ENCODE measurements at places on chromosomes 7 and 10.

DNA sequence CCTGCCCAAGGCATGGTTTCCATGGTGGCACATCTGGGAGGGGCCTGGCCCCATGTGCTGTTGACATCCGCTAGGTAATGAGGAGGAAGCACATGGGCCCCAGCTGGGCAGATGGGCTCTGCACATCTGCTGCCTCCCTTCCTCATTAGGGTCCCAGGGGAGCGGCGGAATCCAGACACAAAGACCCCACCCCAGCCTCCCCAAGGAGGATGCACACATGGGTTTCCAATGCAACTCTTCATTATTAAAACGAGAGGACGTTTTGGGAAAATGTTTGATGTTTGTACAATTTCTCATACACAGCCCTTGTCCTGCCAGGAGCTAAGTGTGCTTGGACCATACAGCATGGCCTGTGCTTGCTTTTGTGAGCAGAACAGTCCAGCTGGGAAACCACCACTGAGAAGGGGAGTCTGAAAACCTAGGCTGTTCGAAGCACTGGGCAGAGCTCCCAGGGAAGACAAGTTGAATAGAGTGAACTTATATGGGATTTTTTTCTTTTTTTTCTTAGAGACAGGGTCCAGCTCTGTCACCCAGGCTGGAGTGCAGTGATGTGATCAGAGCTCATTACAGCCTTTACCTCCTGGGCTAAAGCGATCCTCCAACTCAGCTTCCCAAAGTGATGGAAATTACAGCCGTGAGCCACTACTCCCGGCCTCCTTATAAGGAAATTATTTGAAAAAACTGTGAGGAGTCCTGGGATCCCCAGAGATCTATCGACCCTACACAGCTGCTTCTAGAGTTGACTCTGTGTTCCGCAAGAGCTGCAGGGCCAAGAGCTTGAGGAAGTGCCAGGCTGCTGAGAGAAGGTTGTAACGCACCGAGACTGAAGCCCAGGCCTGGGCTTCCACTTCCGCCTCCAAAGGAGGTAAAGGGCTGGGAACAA is 23.4 kb downstream of the FAM107B start:
- no peak for DNase-seq

- DNase-seq, result no peak
Measured at GRCh38 chr10:132942101-132943057, at the start of gene CFAP46. TSS of gene CFAP46 (minus strand) at chr10:132942570. CDS start at chr10:132942484, 86 bp downstream.

GRCh38 chr7:91082852-91083495 is 181.3 kb upstream of the FZD1 start:
- no peak for DNase-seq

DNA sequence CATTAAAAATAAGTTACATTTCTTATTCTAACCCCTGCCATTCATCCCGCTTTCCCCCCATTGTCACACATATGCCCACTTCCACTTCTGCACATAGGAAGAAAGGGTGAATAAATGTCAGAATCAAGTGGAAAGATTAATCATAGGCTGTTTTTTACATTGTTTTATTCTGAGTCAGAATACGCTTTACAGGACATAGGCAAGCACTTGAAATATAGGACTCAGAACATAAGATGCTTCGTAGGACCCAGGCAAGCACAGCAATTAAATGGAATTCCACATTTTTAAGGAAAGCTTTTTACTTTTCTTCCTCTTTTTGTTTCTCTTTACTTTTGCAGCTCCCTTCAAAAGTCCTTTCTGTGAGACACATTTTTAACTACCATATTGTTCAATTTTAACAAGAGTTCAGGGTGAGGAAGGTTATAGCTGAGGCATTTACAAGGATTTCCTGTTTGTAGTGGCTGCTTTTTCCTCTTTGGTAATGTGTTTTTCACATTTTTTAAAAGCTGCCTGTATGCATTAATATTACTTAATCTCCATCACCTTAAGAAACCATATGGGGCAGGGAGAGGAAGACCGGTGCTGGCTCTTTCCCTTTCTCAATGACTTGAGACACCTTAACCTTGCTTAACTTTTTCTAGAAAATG is 130.0 kb downstream of the TES start:
- DNase-seq, result no peak

DNA sequence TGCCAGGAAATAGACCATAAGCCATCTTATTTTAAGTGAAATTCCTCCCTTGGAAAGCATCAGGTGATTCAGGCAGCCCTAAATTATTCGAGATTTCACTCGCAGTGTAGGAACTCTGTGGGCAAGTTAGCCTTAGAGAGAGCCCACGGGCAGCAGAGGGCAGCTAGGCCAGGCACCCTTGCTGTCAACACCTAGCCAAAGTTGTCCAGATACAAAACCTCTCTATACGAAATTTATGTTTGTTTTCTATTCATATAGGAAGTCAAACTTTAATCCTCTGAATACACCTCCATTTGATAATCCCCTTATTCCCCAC is 1043.5 kb downstream of the GATA3 start:
- DNase-seq, result no peak

GRCh38 chr7:128152721-128153120 is 88.4 kb upstream of the LEP start:
- no peak for DNase-seq

- DNase-seq, result no peak
Measured at GRCh38 chr7:22356010-22356691, 803 bp downstream of the RAPGEF5 start.

DNA sequence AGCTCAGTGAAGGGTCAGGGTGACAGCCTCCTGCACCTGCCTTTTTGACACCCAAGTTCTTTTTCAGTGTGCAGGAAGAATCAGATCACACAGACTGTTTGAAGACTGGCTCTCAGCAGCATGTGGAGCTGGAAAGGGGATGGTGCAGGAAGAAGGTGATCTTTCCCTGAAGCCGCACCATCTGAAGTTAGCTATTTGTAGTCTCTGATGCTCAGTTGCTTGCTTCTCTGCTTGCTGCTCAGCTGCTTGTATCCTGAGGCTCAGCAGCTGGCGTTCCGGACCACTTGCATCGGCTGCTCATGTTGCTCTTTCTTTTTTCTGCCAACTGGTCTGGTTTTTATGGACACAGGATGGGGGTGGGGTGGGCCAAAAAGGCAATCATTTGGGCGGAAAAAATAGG is 15.8 kb upstream of the DNMBP start:
- no peak for DNase-seq

GRCh38 chr10:93816123-93816747 is 58.5 kb downstream of the LGI1 start:
- no peak for DNase-seq

- DNase-seq, result no peak
Measured at GRCh38 chr7:6284461-6285360, 12.3 kb upstream of the CYTH3 start.

DNA sequence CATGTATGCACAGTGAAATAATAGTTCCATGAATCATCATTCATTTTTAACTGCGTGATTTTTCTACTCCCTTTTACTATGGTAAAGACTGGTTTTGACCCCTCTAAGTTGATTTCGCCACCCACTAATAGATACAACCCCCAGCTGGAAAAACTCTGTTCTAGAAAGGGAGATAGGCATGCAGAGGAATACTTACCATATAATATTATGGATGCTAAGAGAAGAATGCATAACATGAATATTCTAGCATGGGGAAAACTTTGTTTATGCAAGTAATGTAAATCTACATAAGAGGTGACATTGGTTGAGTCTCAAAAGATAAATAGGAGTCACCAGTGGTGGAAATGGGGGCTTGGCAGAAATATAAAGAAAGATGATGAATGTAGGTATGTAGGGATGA is 97.3 kb upstream of the MBL2 start:
- no peak for DNase-seq

DNA sequence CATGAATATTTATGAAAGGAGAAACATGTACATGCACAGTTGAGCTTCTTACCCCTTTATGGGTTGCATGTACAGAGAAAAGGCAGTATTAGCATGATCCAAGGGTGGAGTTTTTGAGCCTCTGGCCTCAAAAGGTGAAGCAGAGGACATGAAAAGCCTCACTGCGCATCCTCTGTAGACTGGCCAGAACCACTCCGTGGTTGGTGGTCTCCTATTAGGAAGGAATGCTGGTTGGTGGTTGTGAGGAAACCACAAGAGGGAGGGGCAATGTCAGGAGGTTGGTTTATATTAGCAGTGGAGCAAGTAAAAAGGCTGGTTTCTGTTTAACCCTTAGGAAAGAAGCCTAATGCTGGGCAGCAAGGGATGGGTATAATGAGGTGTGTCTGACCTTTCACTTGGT is 37.5 kb downstream of the AHCYL2 start:
- no peak for DNase-seq

DNA sequence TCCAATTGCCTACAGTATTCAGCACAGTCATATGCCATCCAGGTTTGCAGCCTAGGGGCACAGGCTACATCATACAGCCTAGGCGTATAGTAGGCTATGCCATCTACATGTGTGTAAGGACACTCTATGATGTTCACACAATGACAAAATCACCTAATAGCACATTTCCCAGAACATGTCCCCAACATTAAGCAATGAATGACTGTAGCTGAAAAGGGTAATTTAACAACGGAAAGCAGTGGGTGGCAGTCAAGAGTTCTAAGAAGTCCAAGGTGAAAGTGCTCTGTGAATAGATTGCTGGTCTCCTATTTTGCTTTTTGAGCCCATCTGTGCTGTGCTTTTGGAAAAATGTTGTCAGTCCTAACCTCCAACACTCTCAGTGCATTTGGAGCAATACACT is 162.6 kb downstream of the KLF6 start:
- DNase-seq, result no peak

- no peak for DNase-seq
Measured at GRCh38 chr10:75987616-75988015, 556.2 kb downstream of the LRMDA start.

DNA sequence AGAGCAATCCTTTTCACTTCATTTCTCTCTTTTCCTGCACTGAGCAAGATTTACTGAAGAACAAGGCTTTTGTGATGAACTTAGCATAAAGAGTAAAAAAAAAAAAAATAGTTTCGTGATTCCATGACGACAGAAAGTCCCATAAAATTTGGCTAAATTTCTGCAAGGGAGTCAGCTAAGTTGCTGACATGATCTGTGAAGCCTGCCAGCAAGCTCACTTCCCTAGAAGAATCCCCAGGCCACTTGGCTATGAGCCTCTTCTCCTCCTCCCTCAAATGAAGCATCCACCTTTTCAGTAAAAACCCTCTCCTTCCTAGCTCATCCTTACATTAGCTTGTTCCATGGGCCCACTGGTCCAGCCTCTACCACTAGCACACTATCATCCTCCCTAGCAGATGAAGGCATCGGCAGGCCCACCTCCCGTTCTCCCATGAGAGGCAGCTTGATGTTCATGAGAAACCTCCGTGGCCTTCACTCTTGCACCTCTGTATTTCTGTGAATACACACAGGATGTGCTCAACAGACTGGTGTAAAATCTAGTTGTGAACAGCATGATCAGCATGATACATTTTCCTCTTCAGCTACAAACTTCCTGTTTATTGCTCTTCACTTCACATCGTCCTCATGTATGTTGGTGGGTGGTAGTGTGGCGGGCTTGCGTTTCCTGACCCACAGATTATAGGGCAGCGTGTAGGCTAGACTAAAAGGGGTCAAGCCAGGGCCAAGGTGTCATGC is 30.9 kb downstream of the GIMAP8 start:
- DNase-seq, result no peak

DNA sequence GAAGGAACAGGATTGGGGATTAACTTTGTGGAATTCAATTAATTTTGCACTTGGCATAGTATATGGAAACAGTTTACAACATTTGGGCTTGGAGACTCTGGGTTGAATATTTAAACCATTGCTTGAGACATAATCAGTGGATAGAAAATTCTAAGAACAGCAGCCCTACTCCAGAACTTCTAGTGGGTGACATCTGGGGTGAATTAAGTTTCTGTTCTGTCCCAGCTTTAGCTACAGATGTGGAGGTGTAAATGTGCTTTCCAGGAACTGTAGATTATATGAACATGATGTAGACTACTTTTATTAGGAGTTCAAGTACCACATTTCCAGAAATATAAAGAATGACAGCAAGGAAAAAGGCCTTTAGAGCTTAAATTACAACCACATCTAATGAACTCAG is 51.9 kb upstream of the SKAP2 start:
- DNase-seq, result no peak

GRCh38 chr7:37259319-37259821 is 189.3 kb downstream of the ELMO1 start:
- no peak for DNase-seq

- DNase-seq, result no peak
Measured at GRCh38 chr10:85003083-85003482, 674.7 kb downstream of the CCSER2 start.
